ENCODE measurements at places on chromosomes 5 and 9. TPM values are rescaled to one million over a fixed set of nuclear protein-coding genes. Genes with fewer than 3 reads are reported as not detected.

GRCh38 chr9:122338994-122339393 is 31.8 kb upstream of the PTGS1 start:
- no peak for DNase-seq

- no peak for DNase-seq
These were observed 40.0 kb upstream of the MYO10 start for GRCh38 chr5:16975950-16976624.

- DNase-seq = no peak
These were observed 42.7 kb downstream of the NDUFS4 start for GRCh38 chr5:53603009-53603687.

GRCh38 chr5:84709075-84709474 is 324.4 kb upstream of the EDIL3 start:
- DNase-seq = no peak

DNA sequence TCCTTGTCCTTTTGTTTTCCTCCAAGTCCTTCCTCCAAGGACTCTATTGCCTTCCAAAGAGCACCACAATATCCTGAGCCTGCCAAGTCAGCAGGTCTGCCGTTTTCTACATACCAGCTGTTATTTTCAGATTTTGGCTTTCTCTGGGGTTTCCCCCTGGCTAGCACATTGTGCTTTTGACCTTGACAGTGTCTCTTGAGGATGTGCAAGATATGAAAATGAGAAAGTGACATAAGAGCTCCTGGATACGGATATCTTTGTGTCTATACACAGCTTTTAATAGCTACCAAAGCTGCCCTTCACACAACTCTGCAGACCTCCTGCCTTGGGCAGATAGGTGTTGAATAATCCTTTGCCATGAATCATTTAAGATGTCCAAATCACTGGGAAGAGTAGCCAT is 67.0 kb downstream of the HAPLN1 start:
- DNase-seq = no peak

DNA sequence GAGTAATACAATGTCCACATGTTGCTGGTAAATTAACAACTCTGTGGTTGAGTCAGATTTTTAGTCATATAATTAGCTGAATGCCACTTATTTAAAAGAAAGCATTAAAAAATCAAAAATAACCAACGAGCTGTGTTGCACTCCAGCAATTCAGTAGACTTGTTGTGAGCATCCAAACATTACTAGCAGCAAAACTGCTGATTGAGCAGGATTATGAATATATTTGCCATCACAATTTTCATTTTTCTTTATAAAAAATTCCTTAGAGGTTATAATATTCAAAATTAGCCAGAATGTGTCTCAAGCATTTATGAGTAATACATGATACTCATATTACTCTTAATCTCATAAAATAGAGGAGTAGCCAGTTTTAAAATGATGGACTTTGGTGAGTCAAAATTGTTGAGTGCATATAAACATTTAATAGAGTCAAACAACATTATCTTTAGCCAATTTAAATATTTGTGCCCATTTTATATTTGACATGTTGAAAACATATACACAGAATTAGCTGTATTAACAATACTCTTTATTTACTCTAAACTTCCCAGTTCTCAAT is 44.0 kb downstream of the ST8SIA4 start:
- no peak for DNase-seq

DNA sequence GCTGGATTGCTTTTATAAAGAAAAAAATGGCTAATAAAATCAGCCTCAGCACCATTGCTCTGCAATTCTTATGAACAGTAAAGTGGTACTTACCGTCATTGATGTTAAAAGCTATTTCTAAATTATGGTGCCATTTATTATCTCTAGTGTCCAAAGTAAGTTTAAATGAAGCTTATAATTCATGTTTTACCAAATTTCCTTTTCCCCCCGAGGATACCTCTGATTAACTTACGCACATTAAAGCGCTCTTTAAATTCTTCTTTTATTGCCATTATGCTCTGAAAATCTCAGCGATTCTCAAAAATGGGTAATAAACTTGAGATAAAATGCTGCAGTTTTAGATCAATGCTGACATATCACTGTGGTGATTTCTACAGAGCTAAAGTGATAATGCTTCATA is 13.5 kb downstream of the TLX3 start:
- no peak for DNase-seq

DNA sequence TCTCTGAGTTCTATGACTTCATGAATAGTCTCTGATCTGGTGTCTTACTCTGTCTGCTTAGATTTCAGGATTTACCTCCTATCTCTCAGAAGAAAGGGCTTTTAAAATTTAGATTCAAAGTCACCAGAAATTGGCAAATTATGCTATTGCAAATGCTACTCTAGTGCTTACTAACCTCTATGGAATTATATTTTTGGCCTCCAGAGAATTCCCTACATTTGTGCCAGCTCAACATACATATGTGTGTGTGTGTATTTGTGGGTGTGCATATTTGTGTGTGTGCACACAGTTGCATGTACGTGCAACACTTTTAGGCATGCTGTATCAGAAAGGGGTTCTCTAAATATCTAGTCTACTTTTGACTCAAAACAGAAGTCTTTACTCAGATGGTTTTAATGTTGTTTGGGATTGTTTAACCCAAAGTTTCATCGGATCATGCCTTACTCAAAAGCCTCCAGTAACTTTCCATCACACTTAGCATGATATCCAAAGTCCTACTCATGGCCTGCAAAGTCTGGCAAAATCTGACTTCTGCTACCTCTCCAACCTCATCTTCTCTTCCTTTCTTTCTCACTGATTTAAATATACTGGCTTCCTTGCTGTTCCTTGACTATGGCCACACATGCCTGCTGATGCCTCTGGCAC is 147.6 kb upstream of the NR3C1 start:
- no peak for DNase-seq

DNA sequence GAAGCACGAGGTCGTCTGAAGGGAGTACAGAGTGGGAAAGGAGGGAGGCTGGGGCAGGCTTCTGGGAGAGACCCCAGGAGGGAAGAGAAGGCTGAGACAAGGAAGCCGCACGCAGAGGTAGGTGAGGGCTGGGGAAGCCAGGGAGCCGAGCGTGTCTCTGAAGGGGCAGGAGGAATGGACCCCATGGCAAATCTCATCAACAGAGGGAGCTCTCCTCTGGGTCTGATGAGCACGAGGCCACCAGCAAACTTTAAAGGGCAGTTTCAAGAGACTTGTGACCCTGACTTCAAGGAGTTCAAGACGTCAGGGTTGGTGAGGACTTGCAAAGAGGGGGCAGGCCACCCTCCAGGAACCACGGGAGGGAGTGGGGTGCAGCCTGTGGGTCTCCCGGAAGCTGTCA is 326.2 kb upstream of the IRX2 start:
- no peak for DNase-seq

DNA sequence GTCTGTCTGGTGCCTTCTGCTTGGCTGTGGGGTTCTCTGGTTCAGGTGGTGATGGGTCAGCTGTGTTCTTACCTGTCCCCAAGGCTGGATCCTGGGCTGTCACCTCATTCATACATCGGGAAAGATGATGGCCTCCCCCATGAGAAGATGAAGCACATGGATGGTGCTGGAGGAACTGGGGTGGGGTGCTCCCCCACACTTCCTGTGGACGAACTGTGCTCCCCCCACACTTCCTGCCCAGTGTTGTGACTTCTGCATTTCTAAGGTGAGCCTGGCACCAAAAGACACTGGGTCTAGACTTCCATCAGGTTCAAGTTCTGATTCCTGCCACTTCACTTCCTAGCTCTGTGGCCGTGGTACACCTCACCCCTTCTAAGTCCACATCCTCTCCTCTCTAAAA is 4.3 kb upstream of the SURF6 start:
- DNase-seq = no peak

DNA sequence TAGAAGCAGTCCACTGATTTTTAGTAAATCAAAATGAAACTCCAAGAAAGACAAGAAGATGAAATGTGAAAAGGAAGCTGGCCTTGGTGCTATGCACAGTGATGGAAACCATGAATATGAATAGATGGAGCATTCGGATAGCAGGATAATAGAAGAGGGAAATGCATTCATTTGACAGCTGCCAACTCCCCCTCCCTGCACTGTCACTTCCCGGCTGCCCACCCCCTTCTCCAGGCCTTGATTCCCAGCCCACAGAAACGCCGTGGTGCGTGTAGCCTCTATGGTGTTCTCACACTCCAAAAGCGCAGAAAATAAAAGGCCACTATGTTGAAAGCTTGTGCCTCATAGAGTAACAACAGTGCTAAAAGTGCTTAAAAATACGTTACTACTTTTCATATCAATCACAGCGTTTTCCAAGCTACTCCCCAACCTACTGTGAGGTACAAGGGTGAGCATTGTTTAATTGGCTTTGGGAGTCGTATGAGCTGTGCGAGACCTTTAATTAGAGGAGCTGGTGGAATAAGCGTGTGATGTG is 26.1 kb upstream of the IFNK start:
- no peak for DNase-seq

DNA sequence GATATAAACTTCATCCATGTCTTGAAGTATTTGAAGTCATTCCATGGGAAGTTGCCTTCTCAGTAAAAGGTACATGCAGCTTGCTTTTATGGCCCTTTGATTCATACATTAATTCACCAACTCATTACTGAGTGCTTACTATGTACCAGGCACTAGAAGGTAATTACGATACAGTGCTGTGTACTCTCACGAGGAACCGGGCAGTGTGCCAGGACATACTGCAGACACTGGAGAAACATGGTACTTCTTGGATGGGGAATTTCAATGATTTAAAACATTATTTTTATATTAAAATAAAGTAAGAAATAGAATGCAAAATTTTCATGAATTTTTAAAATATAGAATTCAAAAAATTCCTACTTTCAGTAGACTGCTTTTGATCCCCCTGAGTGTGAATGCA is 71.4 kb upstream of the WDR41 start:
- DNase-seq = no peak

- DNase-seq = no peak
These were observed 16.3 kb downstream of the POLR1E start for GRCh38 chr9:37501957-37502596.

DNA sequence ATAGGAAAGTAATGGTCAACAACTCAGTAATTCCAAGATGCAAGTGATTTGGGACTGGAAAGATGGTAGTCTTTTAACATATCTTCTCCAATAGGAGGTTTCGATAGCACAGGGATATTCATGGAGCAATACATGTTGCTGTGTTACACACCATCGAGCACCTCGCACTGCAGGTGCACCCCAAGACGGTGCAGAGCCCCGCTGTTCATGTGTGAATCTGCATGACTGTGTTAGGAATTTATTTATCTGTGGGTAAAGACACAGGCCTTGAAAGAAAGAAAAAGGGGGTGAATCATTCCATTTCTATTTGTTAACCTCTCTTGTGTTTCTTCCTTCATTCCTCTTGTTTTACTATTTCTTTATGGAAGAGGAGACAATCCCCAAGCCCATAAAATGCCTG is 217.1 kb downstream of the EBF1 start:
- DNase-seq = no peak

DNA sequence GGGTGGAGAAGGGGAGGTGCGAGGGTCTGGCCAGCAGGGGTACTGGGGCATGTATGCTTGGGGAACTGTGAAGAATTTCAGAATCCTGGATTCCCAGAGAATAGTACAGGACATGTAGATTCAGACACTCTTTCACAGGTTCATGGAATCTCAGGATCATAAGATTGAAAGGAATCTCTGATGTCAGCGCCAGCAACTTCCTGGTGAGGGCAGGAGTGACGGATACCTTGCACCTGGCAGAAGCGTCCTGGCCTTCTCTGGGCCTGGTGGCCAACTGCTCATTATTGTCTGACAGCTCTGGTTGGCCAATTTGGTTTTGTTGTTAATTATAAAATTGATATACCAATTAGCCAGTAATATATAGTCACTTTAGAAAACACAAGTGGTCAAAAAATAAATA is 6.9 kb downstream of the GM2A start:
- DNase-seq = no peak

DNA sequence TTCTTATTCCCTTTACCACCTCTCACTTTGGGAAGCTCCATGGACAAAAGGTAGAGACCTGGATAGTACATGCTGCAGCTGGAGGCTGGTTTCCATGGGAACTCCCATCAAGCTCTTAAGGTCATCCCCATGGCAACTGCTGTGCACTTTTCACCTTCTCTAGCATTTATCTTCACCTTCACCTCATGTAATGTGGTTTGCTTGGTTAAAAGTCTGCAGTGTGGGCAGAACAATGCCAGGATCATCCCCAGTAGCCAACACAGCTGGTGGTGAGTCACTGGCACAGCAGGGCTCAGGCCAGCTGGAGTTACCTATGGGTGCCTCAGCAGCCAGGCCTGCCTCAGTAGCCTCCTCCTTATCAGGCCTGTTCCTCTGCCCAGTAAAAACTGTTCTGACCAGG is 210.5 kb downstream of the GRIA1 start:
- no peak for DNase-seq

GRCh38 chr5:129246088-129246487 is 151.5 kb downstream of the ISOC1 start:
- no peak for DNase-seq

DNA sequence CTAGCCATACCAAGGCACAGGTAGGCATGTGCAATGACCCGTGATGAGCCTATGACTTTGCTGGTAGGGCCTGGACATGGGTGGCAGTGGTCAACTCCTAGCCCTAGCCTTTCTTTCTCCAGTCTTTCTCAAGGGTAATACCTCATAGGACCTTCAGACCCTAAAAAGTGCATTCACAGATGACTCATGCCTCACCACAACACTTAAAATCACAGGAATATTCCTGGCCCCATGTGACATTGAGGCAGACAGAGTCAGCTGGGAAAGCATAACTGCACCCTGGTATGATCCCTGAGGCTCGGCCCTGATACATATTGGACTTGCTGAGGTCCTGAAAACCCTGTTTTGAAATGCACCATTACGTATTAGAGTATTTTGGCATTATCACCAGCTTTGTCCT is 449.5 kb downstream of the HINT1 start:
- no peak for DNase-seq

- no peak for DNase-seq
These were observed 27.3 kb upstream of the MUSK start for GRCh38 chr9:110641293-110641692.

- DNase-seq = no peak
These were observed 60.5 kb upstream of the PUM3 start for GRCh38 chr9:2904242-2904930.

- DNase-seq = no peak
These were observed 74.5 kb downstream of the CDKN2A start for GRCh38 chr9:21919377-21920362.

DNA sequence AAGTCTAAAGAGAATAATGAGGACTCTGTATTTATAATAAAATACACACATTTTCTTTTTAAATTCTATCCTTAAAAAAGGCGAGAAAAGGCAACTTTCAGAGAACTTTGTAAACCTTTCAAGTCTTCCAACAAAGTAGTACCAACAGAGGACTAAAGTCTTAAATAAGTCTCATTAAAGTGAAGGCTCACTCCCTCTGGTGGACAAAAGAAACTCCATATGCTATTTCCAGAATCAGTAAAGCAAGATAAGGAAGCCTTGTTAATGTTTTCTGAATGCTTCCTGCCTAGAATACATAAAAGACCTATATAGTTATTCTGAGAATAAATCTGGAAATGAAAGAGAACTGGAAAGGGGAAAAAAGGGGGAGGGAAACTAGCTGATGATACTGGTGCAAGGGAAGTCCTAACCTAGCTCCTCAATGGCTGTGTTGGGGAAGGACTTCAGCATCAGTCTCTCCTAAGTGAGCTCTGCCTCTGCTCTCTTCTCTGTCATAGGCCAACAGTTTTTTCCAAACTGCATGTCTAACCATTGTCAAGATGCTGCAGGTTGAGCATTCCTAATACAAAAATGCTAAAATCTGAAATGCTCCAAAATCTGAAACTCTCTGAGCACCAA is 7.2 kb downstream of the HMGCS1 start:
- DNase-seq = no peak

The SPINK5 gene
- 0.94 TPM for total RNA-seq

The PCDHGB6 gene
- total RNA-seq = 1.1 TPM

The FAXDC2 gene
- total RNA-seq = 16.5 TPM

The MOB3B gene
- 32.5 TPM for total RNA-seq

The SVEP1 gene
- 9.9 TPM for total RNA-seq

The DMGDH gene
- total RNA-seq = not detected

The GABRA1 gene
- total RNA-seq = not detected

The HK3 gene
- 4.6 TPM for total RNA-seq

Measured in Peyer's patch (tissue), 4 donors.